ENCODE measurements at places on chromosomes 2 and 18.

DNA sequence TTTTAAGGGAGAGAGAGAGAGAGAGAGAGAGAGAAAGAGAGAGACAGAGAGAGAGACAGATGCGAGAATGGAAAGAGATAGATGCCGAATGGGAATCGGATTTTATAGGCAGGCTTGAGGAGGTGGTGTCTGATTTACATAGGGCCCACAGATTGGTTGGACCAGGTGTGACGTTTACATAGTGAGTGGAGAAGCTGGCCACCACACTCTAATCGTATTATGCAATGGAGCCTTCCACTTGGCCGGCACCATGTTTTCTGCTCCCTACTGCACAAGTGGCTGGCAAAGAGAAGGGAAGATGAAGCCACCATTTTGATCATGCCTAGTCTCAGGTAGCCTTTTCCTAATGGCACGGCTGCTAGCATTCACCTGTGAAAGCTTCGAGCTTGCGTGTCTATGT, 33.9 kb downstream of the CD8B2 start:
- DNase-seq, result no peak

DNA sequence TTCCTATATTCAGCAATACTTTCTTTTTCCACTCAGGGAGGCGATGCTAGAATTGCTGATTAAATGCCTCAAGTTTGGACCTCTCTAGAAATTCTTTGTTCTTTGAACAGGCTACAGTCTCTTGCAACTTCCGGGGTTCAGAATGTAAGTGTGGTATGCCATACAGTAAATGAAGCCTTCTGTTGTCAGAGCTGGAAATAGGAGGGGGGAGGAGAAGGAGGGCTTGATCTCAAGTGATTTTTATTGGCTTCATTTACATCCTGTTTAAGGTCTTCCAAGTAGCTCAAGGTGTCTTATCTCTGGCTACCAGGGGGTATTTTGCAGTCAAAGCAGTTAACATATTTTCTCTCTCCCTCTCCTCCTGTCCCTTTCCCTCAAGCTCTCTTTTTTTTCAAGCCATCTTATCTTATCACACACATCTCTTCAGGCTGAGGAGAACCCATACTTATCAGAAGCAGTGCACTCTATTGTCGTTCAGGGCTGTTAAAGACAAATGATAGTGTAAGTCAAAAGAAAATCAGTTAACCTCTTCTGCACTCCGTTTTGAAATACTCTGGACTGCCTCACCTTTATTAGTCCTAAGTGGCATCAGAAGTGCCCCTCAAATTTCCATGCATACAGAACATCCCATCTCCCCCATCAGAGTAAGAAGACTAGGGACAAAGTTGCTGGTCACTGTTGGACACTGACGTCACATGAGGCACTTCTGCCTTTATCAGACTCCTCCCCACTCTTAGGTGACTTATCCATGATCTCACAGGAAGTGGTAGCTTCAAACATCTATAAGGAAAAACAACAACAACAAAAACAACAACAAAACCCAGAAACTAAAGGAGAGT, 112.2 kb downstream of the ZNF521 start:
- no peak for DNase-seq

GRCh38 chr2:25063876-25064660, 22.2 kb downstream of the EFR3B start:
- no peak for DNase-seq

GRCh38 chr18:811892-812375, at the start of gene YES1:
Gene YES1, minus strand, starts transcription at chr18:812242. Its CDS starts 55,415 bp downstream, at chr18:756827.
- peak; percentile 82 for DNase-seq

DNA sequence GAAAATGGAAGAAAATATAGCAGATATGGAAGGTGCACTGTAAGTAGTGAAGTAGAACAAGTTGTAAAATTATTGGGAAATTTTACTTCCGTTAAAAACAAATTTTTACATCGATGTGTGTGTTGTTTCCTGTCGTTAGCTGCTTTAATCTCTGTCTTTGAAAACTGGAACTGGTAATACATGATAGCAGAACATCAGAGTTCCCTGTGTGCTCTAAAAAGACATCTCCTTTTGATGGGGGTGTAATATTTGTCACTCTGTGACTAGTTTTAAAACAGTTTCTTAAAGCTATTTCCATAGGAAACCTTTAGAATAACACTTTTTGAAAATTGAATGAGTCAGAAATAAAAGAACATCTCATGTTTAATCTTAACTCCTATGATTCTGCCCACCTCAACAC, 43.5 kb downstream of the COX7A2L start:
- no peak for DNase-seq

- no peak for DNase-seq
These were observed 171.4 kb upstream of the SERPINE2 start for GRCh38 chr2:224210286-224211180.

DNA sequence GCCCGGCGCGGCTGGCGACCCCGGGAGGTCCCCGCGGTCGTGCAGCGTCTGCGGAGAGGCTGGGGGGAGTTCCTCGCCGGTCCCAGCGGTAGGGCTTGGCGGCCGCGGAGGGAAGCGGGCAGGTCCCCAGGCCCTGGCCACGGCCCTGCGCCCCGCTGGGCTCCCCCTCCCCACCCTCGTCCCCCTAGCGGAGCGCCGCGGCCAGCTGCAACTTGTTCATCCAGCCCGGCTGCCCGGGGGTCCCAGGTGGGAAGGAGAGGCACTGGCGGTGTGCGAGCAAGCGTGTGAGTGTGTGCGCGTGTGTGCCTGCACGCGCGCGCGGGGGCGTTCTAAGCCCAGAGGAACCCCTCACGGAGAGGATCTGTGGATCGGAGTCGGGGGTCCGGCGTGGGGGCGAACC, 1.3 kb downstream of the PTPRM start:
- DNase-seq, result peak; percentile 80

All from cardiac septum (tissue), 1 donor.